ENCODE measurements at places on chromosomes 5 and 9. TPM values are rescaled to one million over a fixed set of nuclear protein-coding genes. Genes with fewer than 3 reads are reported as not detected.

DNA sequence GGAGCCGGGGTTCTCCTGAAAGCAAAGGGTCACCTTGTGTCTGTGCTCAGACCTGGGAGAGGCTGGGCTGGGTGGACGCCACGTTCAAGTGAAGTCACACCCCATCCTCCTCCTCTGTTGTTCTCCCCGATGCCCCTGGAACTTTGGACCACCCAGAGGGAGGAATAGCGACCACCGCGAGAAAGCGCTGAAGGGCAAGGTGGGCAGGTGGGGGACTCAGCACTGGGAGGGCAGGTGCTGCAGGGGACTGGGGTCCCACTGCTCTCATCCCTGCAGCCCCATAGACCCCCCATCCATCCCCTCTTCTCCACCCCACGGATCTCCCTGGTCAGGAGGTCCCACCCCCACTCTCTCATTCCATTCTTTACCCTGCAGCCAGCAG, 48.8 kb upstream of the COL5A1 start:
- DNase-seq = no peak

GRCh38 chr5:142397178-142397577, 72.4 kb upstream of the SPRY4 start:
- DNase-seq = no peak

DNA sequence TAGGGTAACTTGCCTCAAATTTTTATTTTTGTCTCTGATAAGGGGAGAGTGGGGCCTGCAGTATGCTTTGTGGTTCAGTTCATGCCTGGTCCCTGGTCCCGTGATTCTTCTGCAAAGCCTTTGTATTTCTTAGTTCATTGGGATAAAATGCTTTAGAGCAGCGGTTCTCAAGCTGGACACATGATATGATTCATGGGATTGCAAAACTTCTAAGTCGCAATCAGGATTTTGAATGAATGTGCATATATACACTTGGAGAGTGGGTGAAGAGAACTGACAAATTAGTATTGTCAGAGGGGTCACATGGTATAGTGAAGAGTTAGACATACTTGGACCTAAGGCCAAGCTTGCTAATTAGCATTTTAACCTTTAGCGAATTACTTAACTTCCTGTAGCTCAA, 265.4 kb upstream of the KLF9 start:
- no peak for DNase-seq

SLC34A1 gene
- not detected for total RNA-seq

GRCh38 chr9:108894225-108894997, 32.3 kb downstream of the ACTL7A start:
- no peak for DNase-seq
